ENCODE measurements at places on chromosomes 13 and 19.
A peak's percentile ranks its signal among the peaks of the same experiment; 100 is the strongest.

- DNase-seq, result no peak
Measured at GRCh38 chr13:44573071-44573470, 3.1 kb downstream of the TSC22D1 start.

- no peak for DNase-seq
Measured at GRCh38 chr19:33040994-33041827, 23.5 kb downstream of the RHPN2 start.

GRCh38 chr13:113584870-113585671 lies 518 bp downstream of the TFDP1 start:
- peak; percentile 67 for DNase-seq

- DNase-seq, result no peak
Measured at GRCh38 chr19:19279853-19280252, 6.8 kb upstream of the TM6SF2 start.
